Kasumi-1 (cell line): ENCODE measurements at places on chromosomes 7 and 10.

DNA sequence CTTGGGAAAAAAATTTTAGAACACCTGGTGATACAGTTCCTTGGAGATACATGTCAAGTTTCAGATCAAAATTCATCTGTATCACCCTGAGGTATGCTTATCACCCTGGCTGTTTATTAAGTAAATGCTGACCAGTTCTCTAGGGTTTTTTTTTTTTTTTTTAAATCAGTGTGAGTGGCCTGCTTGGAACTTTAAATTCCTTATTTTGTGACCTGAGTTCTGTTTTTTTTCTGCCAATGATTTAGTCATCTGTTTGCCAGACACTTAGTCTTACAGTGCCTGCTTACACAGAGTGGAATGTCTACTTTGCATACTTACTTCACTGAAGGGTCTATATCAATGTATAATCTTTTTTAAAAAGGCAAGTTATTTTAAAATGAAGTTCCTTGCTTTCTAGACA is 1.8 kb downstream of the TSPAN13 start:
- DNase-seq, result no peak

- no peak for DNase-seq
Observed at GRCh38 chr7:79245623-79246249, 207.7 kb downstream of the MAGI2 start.

DNA sequence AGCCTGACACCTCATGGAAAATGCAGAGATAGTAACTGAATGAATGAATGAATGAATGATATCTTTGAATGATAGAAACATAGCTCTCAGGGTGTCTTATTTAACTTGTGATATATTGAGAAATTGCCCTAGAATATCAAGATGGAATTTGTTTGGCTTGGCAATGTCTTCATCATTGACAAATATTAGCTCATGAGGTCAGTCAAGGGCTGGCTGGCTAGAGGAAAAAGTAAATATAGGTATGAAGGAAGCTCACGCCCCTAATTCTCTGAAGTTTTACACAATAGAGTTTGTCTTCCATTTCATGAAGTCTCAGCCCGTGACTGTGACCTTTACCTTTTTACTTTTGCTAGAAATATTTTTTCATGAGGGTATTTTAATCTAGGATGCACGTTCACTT is 305.2 kb downstream of the ADARB2 start:
- no peak for DNase-seq

GRCh38 chr7:42493436-42494198 is 256.6 kb upstream of the GLI3 start:
- DNase-seq, result no peak

DNA sequence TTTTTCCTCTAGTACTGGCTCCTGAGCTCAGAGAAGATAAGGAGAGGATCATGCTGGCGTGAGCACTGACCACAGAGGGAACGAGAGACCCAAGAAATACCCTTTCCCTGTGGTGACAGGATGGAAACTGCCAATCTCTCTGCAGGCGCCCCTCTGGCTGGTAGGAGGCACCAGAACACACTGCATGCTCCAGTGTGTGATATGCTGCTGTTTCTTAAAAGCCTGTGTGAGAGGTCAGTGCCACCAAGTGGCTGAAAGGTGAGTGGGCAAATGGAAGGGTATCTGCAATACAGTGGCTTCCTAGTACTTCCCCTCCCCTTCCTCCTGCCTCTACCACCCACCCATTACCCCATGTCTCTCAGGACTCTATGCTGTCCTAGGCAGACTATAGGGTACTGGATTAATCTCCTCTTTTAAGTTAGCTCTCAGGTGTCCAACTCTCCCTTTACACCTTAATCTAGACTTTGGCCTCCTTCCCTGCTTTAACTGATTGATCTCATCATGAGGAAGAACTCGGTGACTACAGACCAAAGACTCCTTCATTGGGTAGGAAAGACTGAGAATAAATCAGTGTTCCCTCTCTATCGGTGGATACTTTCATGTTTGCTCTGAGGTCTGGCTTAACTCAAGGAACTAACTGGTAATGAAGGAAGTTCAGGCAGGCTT is 283.6 kb downstream of the ADRA2A start:
- peak; percentile 54 for DNase-seq

DNA sequence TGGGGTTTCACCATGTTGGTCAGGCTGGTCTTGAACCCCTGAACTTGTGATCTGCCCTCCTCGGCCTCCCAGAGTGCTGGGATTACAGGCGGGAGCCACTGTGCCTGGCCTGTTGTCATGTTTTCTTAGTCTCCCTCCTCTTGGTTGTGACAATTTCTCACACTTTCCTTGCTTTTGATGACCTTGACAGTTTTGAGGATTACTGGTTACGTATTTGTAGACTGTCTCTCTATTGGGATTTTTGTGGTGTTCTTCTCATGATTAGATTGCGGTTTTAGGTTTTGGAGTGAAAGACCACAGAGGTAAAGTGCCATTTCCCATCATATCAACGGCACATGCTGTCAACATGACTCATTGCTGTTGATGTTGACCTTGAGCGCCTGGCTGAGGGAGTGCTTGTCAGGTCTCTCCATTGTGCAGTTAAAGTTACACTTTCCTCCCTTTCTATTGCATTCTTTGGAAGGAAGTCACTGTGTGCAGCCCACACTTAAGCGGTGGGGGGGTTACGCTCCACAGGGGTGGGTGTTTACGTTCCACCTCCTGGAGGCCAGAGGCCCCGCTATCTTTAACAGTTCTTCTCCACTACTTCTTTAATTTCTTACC is 10.8 kb downstream of the NEURL1 start:
- DNase-seq, result no peak

DNA sequence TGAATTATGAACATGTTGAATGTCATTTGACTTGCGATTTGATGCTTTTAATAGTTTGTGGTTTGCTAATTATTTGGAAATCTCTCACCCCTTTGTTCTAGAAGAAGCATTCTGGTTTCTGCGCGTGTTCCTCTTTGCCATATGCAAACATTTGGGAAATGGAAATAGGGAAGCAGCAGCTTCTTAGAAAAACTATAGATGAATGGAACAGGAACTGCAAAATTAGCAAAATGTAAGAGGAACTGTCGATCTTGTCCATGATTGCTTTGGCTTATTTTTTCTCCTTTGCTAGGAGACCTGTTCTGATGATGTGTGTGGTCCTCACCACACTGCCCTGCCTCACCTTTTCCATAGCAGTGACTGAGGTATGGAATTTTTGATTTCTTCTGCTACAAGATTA is 19.0 kb downstream of the TMEM236 start:
- peak; percentile 68 for DNase-seq

GRCh38 chr7:140669352-140669751 is 3.4 kb upstream of the ADCK2 start:
- DNase-seq, result no peak

- DNase-seq, result no peak
Observed at GRCh38 chr10:97335188-97335619, 675 bp upstream of the FRAT2 start.

- no peak for DNase-seq
Observed at GRCh38 chr7:54839575-54840213, 80.7 kb upstream of the SEC61G start.

GRCh38 chr10:112359606-112360307 is 14.2 kb upstream of the ACSL5 start:
- no peak for DNase-seq

- DNase-seq, result peak; percentile 64
Observed at GRCh38 chr7:63789378-63790176, 209.1 kb upstream of the ZNF722 start.

DNA sequence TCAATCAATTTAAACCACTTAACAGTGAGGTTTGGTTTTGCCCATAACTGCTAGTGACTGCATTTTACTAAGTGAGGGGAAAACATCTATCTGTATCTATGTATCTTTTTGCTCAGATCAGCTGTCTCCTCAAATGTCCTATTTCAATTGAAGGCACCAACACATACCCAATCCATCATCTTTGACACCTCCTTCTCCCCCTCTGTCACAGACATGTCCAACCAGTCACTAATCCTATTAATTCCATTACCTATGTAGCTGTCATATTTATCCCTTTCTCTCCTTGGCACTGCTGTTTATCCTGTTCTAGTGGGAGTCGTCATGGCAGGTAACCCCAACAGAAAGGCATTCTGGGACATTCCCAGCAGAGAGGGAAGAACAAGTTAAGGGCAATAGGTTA is 975.2 kb upstream of the AUTS2 start:
- DNase-seq, result no peak

DNA sequence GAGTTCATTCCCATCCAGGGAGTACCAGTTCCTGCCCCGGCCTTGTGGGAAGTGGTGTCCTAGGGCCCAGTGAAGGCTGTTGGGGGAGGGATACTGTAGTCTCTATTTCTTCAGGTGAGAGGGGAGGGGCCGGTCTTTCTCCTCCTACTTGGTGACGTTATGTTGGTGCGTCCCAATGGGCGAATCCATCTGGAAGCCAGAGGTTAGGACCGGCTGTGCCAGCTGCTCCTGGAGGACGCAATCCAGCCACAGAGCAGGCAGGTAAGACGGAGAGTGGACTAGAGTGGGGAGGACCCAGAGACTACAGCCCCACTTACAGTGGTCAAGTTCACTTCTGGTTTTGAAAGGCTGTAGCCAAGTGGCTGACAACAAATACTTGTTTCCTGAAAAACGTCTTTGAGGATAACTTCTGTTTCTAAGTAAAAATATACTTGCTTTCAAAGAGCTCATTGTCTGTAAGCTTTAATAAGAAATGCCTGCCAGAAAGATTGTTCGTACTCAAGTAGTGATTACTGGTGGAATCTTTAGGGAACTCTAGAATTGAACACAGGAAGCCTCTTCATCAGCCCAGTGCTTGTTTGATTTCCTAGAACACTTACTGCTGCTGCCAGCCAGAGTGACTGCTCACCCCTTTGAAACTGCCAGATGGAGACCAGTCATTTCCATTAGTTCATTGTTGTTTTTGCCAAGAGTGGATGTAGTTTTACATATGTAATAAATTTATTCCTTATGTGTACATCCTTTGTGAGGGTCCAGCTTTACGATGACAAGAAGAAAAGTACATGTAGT is 25.4 kb downstream of the RBM33 start:
- DNase-seq, result no peak

GRCh38 chr7:41881331-41882130 is 178.6 kb upstream of the INHBA start:
- DNase-seq, result peak; percentile 100

DNA sequence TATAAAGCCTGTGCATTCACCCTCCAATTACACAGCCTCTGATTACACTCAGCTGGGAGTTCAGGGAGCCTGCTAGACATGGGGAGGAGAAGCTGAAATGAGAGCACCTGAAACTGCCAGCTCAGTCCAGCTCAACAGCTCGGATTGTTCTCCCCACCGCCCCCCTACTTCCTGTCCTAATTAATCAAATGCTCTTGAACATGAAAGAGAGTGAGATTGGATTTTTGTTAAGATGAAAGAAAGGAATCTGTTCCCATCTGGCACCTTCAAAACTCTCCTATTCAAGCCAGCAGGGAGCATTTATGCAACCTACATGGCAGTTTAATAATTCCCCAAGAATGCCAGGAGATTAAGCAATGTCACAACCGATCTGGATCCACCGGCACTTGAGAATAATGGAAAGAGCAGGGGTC is 98.0 kb downstream of the NPSR1 start:
- no peak for DNase-seq

DNA sequence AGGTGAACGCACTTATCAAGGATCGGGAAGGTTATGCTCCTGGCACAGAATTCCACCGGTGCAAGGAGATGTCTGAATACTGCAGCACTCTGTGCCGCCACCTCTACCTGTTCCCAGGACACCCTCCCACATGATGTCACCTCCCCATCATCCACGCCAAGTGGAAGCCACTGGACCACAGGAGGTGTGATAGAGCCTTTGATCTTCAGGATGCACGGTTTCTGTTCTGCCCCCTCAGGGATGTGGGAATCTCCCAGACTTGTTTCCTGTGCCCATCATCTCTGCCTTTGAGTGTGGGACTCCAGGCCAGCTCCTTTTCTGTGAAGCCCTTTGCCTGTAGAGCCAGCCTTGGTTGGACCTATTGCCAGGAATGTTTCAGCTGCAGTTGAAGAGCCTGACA is 11.0 kb upstream of the CLCN1 start:
- no peak for DNase-seq

DNA sequence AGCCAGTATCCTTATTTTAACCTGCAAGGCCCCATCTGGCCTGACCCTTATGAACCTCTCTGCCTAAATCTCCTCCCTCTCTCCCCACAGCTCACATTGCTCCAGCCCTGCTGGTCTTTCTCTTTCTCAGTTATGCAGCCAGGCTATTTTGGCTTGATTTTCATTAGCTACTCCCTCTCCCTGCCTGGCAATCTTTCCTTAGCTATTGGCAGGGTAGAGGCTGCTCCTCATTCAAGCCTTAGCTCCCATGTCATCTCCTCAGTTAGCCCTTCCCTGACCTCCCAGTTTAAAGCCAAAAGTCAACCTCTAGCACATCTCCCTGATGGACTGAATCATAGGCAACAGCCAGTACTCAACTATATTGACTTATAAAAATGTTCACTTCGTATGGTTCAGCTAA is 214.4 kb upstream of the CELF2 start:
- no peak for DNase-seq

DNA sequence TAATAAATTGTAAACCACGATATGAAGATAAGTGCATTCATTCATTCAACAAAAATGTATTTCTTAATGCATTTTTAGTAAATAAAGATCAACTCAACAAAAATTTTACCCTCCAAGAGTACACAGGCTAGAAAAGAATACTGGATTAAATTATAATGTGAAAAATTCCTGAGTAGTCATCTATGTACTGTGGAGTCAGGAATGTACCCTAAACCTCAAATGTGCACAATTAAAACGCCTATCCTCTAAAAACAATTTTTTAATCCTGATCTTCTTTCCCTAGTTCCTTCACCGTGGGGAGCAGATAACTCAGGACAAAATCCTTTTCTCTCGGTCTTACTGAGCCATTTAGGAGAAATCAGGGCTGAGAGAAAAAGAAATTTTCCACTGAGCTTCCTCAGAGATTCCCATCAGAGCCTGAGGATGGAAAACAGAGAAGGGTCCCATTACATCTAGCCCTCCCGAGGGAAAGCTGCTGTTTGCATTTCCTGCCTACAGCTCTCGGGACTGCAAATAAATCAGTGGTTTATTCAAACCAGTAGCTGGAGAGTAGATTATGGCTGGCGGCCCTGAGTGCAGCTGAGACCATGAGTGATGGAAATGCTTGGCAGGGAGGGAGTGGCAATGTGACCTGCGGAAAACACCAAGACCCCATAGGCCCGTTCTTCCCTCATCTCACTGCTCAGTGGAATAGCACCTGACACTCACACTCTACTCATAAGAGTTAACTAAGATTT is 7.4 kb downstream of the TAS2R40 start:
- DNase-seq, result no peak

GRCh38 chr7:41098846-41099245 is 604.0 kb downstream of the INHBA start:
- DNase-seq, result no peak

DNA sequence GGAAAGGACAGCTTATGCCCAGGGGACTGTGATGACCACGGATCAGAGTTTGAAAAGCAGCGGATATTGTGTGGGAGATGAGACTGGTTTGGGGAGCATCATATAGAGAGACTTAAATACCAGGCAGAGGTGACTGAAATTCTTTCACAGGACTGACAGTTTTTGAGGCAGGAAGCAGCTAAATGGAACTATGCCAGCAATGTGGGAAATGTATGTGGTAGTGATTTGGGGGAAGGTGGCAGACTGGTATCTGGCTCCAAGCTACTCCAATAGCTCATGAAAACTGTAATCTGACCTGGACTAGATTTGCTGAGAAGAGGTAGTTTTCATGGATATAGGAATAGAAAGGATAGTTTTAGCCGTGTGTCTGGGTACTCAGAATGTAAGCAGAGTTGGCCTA is 592.6 kb downstream of the REEP3 start:
- no peak for DNase-seq

- no peak for DNase-seq
Observed at GRCh38 chr10:71069909-71070666, 142.3 kb upstream of the UNC5B start.
